ENCODE measurements at places on chromosomes 4 and X. TPM values are rescaled to one million over a fixed set of nuclear protein-coding genes. Genes with fewer than 3 reads are reported as not detected.
A peak's percentile ranks its signal among the peaks of the same experiment; 100 is the strongest.

Gene TLR1
- 103 TPM for total RNA-seq

Gene DCAF4L1
- total RNA-seq: 1.2 TPM

DNA sequence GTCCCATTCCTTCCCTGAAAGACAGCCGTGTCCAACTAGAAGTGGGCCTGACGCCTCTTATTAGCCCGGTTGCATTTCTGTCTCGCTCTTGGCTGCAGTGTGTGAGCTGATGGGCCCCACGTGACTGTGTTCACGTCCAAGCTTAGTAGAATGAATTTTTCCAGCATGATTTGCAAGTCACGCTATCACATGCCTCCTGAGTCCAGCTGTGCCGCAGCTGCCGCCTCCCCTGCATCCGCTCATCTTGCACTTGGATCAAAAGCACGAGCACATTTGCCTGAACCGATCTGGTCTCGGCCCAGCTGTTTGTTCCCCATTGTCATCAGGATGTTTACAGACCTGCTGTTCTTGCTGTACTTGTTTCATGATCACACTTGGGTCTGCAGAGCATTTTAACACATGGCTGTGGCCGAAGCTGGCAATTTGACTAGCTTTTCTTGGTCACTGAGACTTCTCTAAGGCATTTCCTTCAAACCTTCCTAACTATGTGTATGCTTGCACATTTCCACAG is 126.5 kb downstream of the KIT start:
- peak; percentile 76 for DNase-seq

- no peak for DNase-seq
Measured at GRCh38 chrX:128458888-128459287, 406.7 kb upstream of the ACTRT1 start.

DNA sequence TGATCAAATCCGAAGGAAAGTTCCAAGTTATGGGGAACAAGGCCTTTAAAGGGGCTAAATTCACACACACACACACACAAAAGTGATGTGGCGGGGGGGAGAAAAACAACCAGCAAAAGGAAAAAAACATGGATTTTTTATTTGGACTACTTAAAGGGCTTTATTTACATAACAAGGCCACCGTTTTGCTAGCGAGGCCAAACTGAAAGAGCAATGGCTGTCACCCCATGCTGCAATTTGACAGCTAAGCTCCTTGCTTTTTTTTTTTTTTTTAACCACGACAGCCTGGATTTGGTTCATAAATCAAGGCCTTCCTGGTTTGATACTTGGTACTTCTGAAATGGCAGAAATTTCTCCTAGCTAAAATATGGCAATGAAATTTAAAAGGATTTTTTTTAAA is 99.6 kb upstream of the PTCHD1 start:
- no peak for DNase-seq

DNA sequence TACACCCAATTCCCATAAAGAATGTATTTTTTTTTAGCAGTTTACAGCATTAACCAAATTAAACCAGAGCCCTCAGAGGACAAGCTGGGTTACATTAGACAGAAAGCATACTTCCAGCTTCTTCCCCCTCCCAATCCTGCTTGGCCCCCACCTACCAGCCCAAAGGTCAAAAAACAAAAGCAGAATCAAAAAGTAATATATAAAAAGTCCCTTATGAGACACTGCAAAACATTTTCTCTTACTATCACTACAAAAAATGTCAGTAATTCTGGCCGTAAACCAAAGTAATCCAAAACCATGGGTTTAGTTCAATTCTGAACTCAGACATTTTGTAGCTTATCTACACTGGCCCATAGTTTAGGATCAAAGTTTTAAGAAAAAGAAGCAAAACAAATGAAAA is 38.0 kb downstream of the APBB2 start:
- DNase-seq: no peak

- DNase-seq: no peak
Measured at GRCh38 chr4:11470438-11471045, 41.8 kb upstream of the HS3ST1 start.

GRCh38 chrX:17738737-17739535 is 1.6 kb downstream of the SCML1 start:
- DNase-seq: no peak
